Stimulated activated CD8-positive, alpha-beta memory T cell treated with anti-CD3 and anti-CD28 coated beads, Interleukin-4, amount 100 ng/mL, for 1 hour (primary cell): ENCODE measurements at places on chromosomes 12 and 14.

DNA sequence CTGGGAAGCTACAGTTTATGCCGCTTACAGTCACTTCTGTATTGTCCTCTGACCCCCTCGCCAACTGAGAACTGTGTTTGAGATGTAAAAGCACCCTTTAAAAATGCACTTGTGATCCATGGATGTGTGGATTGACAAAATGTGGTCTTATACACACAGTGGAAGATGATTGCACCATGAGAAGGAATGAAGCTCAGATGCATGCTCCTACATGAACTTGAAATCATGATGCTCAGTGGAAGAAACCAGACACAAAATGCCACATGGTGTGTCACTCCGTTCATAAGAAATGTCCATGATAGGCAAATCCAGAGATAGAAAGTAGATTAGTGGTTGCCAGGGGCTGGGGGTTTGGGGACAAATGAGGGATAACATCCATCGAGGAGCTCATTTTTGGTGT lies 58.0 kb downstream of the PITPNM2 start:
- no peak for DNase-seq

GRCh38 chr14:88045705-88046104 lies 40.8 kb downstream of the GPR65 start:
- DNase-seq = no peak

GRCh38 chr12:56581418-56582145 lies 48.5 kb downstream of the BAZ2A start:
- no peak for DNase-seq

- no peak for DNase-seq
Measured at GRCh38 chr12:76547526-76547925, 12.0 kb downstream of the OSBPL8 start.
